Kasumi-1 (cell line): ENCODE measurements at places on chromosomes 6 and 20.

GRCh38 chr6:139851206-139851605 is 476.8 kb upstream of the CITED2 start:
- DNase-seq: no peak

- DNase-seq: no peak
Measured at GRCh38 chr6:159963111-159963510, 5.8 kb upstream of the IGF2R start.

DNA sequence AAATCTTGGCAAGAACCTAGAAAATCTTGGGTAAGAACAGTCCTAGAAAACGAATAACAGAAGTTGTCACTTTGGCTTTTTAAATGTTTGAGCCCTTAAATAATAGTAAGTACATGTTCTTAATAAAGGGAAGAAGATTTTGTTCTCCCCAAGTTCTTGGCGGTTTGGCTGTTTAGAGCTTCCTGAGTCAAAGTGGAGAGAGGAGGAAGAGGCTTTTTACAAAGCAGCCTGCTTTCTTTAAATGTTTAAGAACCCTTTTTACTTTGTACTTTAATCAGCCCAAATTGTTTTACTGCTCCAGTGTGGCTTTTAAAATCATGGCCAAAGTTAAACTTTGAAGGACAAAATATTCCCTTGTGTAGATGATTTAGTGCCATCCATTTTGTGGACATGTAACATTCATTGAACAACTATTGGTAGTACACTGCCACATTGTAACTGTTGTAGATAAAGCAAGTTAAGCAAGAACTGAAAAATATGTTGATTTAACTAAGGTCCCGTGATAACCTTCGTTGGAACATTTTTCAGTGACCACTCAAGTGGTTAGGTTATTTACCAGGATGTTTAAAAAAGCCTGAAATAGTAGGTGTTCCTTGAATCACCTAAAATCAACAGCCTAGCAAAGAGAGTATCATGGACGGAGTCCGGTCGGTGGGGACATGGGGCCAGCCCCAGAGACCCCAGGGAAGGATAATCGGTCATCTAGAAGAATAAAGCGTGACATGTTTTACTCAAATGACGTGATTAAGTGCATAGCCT is 2.4 kb downstream of the AMD1 start:
- DNase-seq: peak; percentile 58

DNA sequence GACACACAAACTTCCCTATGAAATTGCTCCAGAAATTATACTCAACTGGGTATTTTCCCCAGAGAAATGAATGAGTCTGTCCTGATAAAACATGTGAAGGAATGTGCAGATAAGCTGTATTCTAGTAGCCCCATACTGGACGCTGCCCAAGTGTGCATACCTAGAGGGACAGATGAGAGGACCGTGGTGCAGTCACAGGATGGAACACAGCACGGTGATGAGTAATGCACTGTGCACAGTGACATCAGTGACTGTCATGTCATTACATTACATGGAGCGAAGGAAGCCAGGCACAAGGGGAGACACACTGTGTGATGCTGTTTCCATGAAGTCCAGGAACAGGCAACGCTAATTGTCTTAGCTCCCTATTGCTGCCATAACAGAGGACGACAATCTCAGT is 155.5 kb downstream of the CDH4 start:
- no peak for DNase-seq

- DNase-seq: no peak
Measured at GRCh38 chr6:154251116-154251515, 105.5 kb downstream of the IPCEF1 start.
